ENCODE measurements at places on chromosomes 2 and 18.

DNA sequence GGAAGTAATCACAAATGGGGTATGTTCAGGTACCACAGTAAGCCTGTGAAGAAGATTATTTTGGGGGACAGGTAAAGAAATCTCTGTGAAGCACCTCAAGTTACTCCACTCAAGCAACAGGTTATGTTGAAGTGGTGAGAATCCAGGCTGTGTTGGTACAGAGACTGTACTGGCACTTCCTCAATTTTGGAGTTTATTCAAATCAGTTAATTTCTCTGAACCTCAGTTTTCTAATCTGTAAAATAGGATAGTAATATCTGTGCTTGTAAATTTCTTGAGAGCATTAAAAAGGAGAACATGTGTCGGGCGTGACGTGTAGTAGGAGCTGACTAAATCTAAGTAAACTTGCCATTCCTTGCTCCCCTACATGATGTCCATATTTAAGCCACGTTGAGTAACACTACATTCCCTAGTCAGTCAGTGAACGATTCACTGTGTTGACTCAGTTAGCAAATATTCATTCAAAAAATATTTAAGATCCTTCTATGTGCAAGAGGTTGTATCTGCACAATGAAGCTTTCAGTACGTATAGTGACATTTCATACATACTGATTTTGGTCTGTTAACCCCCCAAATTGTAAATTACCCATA is 504.2 kb downstream of the ZEB2 start:
- no peak for DNase-seq

DNA sequence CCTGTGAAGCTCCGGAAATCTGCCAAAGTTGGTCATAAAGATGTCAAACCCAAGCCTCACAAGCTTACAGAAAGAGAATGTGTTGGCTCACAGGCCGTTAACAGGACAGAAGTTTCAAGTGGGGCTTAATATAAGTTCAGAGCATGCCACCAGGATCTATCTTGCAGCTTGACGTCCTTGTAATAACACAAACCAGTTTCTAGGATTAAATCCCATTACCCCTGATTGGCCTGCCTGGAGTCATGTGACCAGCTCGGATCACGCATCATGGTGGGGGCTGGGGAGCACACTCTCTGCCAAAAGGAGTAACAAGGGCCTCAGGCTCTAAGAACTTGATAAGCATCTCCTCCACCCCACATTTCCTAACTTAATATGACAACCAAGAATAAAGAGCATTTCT is 38.9 kb upstream of the SCG2 start:
- peak; percentile 63 for DNase-seq

GRCh38 chr2:157819761-157820160 is 56.4 kb downstream of the ACVR1 start:
- no peak for DNase-seq

GRCh38 chr2:60641811-60642788 is 88.6 kb upstream of the BCL11A start:
- DNase-seq: peak; percentile 35

GRCh38 chr18:62450546-62451410 is 72.0 kb upstream of the ZCCHC2 start:
- peak; percentile 88 for DNase-seq

DNA sequence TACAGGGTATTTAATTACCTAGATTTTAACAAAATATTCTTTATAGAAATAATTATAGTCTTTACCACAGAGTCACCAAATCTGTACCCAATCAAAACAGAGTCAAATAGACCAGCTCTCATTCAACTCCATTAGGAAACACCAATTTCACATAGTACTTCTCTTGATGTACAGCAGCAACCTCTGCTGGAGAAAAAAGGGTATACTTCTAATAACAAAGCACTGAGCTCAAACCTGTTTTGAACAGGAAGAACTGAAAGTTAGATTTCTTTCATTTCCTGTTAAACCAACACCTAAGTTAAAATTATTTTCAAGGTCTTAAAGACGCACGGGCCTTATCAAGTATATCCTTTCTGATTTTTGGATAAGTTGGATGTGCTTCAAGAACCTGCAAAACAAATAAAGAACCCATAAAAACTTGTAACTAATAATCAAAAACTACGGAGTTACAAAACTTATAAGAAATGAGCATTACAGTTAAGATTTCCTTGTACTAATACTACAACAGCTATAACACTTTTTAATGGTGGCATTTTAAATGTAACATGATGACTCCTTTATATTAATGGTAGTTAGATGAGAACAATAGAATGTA is 79.0 kb downstream of the TTC21B start:
- peak; percentile 8 for DNase-seq

DNA sequence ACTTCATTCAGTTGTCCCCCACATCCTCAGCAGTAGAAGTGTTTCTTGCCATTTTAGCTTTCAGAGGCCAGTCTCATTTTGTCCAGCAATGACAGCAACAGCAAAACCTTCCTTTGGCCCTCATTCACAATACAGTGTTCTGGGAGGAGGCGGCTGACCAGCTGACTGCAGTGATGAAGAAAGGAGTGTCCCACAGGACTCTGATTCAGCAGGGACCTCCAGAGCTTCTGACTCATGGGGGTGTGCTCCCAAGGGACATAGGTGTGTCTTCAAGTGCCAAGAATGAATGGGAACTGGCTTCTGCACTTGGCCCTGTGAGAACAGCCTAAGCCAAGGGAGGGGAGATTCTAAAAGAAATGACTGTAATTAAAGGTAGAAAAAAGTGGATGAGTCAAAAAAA is 147.0 kb upstream of the PELI1 start:
- DNase-seq: no peak

DNA sequence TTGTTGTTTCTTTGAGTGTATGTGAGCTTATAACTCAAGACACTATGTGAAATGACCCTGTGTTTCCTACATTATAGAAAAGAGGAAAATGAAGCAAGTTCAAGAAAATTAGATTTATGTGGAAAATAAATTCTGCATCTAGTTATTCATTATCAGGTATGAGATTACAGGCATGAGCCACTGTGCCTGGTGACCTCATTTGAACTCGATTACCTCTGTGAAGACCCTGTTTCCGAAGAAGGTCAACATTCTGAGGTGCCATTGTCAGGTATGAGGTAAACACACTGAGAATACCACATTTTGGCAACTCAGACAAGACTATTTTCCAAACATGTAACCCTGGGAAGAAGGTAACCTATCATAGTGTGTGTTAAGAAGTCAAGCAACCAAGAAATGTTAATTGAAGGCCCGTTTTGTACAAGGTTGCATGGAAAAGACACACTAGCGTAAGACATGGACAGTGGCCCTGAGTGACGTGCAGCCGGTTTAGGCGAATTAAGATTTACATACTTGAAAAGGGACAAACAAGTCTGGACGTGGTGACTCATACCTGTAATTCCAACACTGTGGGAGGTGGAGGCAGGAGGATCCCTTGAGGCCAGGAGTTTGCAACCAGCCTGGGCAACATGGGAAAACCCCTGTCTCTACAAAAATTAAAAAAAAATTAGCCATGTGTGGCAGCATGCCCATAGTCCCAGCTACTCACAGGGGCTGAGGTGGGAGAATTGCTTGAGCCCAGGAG is 186.6 kb downstream of the NEDD4L start:
- no peak for DNase-seq

DNA sequence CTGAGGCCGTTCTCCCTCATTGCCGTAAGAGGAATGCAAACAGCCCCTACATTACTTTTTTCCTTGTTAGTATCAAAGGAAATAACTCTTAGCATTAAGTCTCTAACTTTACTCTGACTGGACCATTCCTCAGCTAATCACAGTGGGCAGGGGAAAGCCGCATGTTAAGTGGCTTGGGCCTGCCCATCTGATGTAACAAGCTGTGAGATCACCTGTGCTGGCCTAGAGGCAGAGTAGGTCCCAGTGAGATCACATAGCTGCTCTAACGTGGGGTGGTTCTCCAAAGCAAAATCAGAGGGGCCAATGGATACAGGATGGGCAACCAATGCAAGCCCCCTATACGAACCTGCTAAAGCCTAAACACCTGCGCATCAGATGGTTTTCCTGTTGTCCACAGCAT is 5.9 kb upstream of the MOCOS start:
- no peak for DNase-seq

GRCh38 chr2:5986801-5987787 is 294.9 kb downstream of the SOX11 start:
- DNase-seq: no peak

DNA sequence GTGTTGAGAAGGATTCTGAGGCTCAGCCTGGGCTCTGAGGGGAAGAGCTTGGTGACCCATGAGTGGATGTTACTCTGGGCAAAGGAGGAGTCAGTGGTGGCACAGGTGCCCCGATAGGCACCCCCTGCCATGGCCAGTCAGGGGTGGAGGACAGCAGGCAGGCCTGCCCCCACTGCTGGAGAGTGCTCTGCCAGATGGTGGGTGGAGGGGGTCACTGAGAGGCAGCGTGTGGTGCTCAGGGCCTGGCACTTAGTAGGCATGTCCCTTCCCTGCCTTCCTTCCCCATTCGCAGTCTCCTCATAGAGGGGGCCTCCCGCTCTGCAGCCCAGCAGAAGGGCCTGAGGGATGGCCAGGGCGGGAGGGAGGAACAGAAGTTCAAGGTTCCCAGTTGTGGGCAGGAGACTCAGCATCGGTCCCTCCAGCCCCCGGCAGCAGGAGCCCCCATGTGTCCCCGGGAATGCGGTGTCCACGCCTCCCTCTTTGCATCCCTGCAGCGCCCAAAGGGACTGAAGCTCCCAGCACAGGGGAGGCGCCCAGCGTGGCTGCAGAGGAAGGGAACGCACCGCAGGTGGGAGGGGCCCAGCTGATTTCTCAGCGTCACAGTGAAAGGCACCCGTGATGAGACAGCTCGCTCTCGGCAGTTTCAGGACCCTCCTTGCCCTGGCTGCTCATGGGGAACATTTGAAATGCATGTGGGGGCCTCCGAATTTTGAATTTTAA is 5.7 kb upstream of the SNED1 start:
- no peak for DNase-seq

GRCh38 chr2:8761529-8762164 is 75.8 kb downstream of the KIDINS220 start:
- DNase-seq: peak; percentile 20

- DNase-seq: no peak
These were observed 4.9 kb downstream of the SPEG start for GRCh38 chr2:219439506-219439905.

DNA sequence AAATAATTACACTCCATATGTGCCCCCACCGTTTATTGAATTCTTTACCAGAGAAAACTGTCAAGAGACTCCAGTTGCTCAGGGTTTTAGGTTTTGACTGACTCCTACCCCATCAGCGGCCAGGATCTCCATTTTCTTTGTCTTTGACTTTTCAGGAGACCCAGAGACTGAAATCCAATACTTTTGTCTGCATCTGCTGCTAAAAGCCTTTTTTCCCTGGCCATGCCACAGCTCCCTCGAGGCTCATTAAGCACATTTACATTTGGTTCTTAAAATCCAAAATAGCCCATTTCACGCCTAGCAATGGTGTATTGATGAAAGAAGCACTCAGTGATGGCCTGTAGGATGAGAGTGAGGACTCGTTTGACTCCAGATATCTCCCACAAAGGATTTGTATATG is 332.6 kb upstream of the ACVR2A start:
- DNase-seq: no peak

DNA sequence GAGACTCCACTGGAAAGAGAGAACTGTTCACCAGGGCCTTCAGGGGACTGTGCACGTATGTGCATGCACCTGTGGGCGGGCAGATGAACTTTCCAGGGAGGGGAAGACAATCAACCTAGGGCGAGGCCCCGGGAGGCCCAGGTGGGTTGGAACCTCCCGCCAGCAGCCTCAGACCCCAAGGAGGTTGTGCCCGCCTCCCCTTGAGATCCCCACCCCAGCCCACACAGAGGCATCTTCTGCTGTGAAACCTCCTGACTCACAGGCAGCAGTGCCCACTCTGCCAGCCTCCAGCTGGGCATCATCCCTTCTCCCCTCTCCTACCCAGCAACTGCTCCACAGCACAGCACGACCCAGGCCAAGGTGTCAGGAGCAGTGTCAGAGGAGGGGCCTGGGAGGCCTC is 54.4 kb downstream of the FAM178B start:
- no peak for DNase-seq

GRCh38 chr2:20309001-20309400 is 41.6 kb downstream of the PUM2 start:
- DNase-seq: no peak

DNA sequence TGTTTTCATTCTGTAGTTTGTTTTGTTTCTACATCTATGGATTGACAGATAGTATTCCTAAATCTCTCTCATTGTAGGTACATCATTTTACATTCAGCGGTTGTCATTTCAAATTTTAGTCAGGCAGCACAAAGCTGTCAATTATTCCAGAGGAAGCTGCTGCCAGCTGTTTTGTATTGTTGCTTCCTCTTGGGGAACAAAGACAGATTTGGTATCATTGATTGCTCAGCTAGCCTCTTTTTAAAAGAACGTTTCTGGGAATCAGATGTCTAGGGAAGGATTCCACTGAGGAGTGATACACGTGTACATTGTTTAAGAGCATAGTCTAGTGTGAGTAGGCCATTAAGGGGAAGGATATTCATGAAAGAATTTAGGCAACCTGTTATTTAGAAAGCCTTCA is 145.8 kb downstream of the AGPS start:
- no peak for DNase-seq

- no peak for DNase-seq
These were observed 276.7 kb downstream of the ZNF385B start for GRCh38 chr2:179584760-179585159.

GRCh38 chr2:47782381-47782670 is 619 bp upstream of the MSH6 start:
- peak; percentile 38 for DNase-seq

- DNase-seq: no peak
These were observed 77.8 kb downstream of the RHBDD1 start for GRCh38 chr2:226913641-226914040.

- DNase-seq: no peak
These were observed 56.2 kb upstream of the ETAA1 start for GRCh38 chr2:67341012-67341318.

DNA sequence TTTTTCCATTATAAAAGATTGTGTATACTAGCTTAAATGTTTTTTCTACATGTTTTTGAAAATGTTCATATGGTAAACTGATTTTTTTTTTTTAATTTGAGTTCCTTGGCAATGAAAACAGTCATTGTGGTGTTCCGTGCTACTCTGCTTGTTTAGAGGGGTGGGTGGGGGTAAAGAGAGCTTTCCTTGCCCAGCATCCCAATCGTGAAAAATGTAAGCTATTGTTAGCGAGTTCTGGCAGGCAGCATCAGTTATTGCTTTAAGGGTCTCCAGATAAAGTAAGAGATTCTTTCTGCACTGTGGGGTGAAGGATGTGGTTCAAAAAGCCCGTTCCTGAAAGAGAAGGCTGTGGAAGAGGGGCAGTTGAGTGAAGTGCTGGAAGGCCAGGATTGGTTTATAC is 118.4 kb downstream of the TANC1 start:
- no peak for DNase-seq

DNA sequence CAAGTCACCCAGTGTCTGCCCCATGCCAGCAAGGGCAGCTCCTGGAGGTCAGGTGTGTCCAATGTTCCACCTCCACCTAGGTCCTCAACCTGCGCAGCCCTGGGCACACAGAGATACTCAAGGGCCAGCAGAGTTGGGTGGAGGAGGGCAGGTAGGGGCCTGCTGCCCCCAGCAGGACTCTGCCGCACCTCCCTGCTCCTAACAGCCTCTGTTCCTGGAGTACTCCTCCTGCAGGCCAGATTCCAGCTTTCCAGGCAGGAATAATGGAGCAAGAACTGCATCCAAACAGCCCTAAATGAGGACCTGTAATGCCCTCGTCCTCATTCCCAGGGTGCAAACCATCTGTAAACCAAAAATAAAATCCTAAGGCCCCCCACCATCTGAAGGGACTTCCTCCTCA is 44.4 kb upstream of the ACAA2 start:
- DNase-seq: no peak
